AG04450 (cell line): ENCODE measurements at places on chromosomes 12 and 14.

- no peak for DNase-seq
These were observed 112.0 kb downstream of the TSPAN8 start for GRCh38 chr12:71045781-71046180.

DNA sequence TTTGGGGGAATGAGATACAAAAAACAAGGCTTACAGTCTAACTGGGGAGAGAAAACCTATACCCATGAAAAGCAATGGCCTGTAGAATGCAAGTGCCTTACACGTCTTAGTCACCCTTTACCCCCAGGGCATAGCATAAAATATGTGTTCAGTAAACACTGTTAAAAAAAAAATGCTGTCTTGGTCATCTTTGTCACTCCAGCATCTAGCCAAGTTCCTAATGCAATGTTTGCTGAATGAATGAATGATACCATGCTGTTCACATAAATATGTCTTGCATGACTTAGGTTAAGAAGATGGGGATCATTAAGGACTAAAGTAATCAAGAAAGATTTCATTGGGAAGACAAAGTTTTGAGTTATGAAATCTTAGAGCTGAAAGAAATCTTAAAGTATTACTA, 38.5 kb downstream of the PPP2R5E start:
- no peak for DNase-seq

GRCh38 chr12:16012117-16012516, 101.0 kb downstream of the DERA start:
- DNase-seq, result no peak

DNA sequence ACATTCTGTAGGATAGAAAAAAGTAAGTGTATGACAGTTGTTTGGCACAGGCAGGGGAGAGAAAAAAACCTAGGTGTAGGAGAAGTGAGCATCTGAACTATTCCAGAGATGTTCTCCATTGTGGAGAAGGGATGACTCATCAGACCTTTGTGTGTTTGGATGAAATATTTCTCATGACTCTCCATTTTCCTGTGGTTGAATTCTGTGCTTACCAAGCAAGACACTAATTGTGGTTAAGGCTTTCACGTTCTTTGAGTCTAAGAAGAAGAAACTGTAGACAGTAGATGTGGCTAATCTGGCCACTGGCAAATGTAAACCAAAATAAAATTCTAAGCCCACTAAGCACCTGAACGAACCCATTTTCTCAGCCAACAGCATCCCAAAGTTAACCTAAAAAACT, 107.9 kb upstream of the GZMB start:
- no peak for DNase-seq

GRCh38 chr12:130706311-130706710, 9.8 kb downstream of the RIMBP2 start:
- DNase-seq, result no peak

DNA sequence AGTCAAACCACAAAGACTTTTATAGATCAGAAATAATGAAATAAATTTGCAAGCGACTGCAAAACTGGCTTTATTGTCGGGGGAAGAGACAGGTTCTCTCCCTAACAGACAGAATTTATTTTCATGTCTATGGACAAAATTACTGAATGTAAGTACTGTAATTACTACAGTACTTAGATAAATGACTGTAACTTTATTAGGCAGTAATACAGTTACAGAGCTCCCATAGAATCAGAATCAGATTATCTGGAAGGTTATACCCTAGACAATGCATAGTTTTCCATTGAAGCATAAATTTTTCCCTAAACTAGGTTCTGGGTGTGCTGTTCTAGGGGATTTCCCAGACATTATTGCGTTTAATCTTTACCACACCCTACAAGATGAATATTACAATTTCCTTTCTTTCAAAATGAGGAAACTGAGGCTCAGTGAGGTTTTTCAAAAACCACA, 114.2 kb downstream of the C12orf75 start:
- DNase-seq, result no peak

- DNase-seq, result no peak
These were observed 80.5 kb upstream of the RPH3A start for GRCh38 chr12:112711026-112711425.
